ENCODE measurements at places on chromosomes 6 and 20.

DNA sequence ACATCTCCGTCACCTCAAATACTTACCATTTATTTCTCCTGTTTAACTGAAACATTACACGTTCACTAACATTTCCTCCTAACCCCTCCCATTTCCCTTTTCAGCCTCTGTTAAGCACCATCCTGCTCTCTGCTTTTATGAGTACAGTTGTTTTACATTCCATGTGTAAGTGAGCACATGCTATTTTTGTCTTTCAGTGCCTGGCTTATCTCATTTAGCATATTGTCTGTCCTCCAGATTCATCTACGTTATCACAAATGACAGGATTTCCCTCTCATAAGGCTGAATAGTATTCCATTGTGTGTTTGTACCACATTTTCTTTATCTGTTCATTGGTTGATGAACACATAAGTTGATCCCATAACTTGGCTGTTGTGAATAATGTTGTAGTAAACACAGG is 22.7 kb downstream of the TAF11 start:
- DNase-seq, result no peak

DNA sequence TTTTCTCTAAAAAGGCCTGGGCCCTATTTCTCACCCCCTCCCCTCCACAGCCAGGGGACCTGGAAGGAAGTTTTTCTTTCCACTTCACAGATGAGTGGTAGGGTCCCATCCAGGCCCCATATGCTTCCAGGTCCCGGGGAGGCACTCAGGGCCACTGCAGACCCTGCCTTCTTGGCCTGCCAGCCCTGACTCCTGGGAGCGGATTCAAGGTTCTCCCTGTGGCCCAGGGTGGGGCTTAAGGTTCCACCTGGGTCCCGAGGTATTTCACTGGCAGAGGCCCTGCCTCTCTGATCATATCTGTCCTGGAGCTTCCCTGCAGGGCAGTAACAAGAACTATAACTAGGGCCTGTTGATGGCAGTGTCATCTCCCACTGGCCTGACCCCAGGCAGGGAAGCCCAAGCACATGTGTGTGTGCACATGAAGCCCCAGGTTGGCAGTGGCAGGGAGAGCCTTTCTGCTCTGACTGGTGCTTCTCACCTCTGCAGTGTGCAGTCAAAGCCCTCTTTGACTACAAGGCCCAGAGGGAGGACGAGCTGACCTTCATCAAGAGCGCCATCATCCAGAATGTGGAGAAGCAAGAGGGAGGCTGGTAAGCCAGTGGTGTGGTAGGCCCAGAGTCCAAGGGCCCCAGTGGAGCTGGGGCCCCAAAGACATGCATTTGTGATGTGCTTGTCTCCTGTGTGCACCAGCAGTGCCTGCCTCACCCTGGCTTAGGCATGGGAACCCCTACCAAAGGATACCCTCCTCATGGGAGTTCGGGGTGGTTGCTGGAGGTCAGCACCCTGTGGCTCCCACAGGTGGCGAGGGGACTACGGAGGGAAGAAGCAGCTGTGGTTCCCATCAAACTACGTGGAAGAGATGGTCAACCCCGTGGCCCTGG is 31.2 kb downstream of the PLCG1 start:
- DNase-seq, result no peak

- peak; percentile 87 for DNase-seq
Observed at GRCh38 chr20:62500237-62500864, 24.6 kb upstream of the GATA5 start.

DNA sequence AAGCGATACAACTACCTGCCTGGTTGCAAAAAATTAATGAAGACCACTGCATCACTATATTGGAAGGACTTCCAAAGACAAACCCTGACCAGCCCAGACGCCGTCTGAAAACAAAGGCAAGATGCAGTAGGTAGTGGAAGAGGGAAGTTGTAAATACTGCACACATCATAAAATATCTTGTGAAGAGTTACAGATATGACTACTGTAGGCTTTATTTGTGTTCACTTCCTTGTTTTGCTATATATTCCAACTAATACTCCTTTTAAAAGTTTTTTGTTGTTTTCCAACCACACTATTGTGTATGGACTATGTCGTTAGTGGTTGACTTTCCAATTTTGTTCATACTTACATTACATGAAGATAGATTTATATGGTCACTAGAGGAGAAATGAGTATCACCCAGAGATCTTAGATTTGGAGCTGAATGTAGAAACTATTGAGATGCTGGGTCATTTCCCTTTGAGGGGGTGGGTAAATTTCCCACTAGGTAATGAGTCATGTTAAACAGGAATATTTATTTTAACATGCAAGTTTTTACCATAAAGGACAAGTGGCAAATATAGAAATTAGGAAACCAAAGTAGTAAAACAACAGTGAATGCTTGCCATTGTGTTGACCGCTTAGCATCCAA is 16.6 kb upstream of the TXLNB start:
- DNase-seq, result no peak

- DNase-seq, result peak; percentile 93
Observed at GRCh38 chr6:43635387-43636307, at the start of gene MAD2L1BP. MAD2L1BP (plus strand) TSS chr6:43635840; CDS start chr6:43635876, 36 bp downstream.

DNA sequence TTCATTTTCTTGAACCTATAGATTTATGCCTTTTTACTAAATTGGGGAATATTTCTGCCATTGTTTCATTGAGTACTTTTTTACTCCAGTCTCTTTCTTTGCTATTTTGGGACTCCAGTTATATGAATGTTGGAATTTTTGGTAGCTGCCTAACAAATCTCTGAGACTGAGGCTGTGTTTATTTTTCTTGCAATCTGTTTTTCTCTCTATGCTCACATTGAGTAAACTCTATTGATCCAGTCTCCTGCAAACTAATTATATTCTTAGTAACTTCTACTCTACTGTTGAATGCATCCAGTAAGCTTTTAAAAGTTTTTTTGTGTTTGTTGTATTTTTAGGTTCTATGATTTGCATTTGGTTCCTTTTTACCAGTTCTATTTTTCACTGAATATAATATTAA is 903.4 kb upstream of the GJE1 start:
- no peak for DNase-seq

DNA sequence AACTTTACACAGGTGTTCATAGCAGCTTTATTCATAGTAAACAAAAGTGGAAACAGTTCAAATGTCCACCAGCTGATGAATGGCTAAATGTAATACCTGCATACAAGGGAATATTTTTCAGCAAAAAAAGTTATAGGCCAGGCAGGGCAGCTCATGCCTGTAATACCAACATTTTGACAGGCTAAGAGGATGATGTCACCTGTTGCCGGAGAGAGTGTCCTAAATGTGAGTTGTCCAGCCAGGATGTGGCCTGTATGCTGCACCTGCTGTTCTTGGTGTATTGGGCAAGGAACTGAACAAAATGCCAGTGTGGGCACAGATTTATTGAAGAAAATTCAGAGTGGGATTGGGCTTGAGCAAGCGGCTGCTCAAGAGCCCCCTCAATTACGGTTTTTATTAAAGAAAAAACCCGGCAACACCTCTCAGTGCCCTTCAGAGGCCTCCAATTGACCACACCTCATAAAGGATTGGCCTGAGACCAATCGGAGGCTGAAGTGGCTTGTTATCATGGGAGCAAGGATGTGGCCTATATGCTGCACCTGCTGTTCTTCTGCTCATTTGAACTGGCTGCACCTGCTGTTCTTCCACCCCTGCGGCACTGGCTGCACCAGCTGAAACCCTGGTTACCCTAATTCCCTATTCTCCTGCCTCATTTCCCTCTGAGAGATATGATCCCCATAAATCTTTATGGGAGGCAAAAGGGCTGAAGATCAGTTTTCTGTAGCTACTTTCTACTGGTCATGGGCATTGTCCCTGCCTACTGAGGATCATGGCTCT is 164.3 kb upstream of the PROKR2 start:
- DNase-seq, result no peak

All from activated naive CD4-positive, alpha-beta T cell treated with anti-CD3 and anti-CD28 coated beads for 36 hours (primary cell).